ENCODE measurements at places on chromosomes 11 and 22.

DNA sequence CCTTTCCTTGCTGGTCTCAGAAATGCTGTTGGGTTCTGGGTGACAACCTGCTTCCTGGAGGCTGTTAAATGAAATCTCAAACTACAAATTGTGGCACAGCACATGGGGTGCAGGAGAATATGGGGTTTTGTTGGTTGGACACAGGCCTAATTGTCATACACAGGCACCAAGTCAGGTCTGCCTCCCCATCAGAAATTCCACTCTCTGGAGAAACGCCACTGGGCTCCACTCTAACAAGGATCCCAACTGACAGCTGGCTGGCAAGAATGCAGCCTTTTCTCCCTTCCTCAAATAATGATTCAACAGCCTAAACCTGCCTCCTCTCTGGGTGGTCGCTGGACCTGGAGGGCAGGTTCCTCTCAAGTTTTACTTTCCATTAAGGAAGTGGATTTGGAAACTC, 177.8 kb upstream of the NARS2 start:
- DNase-seq = no peak

- DNase-seq = no peak
Observed at GRCh38 chr11:6862961-6863360, at the start of gene OR10A2. Gene OR10A2, plus strand, starts transcription at chr11:6863057. Its CDS starts 6,698 bp downstream, at chr11:6869755.

DNA sequence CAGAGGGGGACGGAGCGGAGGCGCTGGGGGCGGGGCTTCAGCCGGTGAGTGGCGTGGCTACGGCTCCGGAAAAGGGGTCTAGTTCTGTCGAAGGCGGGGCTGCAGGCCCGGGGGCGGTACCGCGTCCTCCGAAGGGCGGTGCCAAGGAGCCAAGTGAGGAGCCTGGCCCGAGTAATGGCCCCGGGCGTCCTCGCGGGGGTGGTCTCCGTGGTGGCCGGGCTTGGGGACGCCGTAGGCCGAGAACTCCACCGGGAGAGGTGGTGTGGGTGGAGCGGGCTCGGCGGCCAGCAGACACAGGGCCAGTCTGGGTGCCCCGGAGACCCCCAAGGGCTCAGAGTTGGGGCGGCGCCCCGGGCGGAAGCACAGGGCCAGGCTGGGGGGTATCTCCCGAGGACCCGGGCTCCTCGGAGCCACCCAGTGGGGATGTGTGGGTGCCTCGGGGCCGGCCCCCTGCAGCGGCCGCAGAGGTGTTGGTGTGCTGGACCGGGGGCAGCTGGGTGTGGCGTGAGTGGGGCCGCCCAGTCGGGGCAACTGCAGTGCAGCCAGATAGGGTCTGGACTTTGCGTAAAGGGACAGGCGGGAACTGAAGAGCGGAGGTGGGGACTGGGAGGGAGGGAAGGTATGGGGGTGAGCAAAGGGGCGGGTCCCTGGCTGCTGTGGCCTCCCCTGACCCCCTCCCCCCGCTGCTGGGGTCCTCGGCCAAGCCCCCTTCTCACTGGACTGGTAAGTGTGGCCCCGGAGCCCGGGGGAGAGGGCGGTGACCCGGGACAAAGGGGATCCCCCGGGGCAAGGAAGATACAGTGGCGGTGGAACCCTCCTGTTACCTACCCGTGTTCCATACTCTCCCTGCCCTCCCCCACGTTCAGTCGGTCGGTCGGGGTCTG, 838 bp downstream of the FKBP2 start:
- DNase-seq = peak; percentile 77

DNA sequence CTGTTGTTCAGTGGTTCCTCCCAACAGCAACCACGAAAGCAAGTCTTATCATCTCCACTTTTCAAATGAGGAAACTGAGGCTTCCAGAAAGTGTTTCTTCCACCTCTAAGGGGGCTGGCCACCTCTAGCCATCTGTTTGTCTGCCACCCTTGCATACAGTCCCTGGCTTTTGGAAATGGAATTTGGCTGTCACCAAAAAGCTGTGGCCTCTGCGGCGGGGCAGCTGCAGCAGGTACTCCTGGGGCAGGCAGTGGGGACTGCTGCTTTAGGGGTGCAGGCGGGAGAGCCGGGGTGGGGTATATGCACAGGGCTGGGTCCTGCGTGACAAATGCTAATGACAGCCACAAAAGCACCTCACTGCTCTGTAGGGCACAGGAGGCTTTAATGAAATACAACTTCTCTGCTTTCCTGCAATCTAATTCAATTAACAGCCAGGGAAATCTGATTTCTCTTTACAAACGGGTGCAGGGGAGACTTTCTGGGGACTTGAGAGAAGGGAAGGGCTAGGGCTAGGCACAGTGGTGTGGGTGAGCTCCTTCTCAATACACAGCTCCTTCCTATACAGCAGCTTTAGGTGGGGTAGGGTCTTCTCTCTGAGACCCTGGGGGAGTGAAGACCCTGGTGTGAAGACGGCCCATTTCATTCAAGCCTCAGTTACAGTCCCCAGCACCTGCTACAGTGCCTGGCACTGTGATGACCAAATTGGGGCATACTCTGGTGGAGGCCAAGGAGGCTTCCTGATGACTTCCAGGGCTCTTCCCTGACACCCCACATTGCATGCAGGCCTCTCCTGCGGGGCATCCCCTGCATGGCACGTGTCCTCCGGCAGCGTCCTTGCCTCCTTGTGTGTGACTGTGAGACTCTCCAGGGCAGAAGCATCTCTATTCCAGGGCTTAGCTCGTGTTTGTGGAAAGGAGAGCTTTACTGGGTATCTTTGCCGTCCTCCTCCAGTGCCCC, 161.6 kb downstream of the CEP164 start:
- DNase-seq = no peak

DNA sequence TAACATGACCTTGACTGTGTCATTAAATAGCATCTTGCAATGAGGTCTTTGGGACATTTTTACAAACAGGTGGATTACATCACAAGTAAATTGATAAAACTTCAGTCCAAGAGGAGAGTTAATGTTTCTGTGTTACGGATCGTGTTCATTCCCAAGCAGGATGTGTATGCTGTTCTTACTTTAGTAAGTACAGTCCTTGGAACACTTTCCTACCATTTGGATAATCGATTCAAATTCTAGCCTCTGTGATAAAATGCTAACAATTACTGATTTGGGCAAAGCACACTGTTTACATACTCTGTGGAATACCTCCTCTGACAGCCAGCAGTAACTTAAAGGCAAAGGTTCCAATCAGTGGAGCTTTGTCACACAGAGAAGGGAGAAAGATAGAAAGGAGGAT, 351.7 kb downstream of the FAT3 start:
- no peak for DNase-seq

DNA sequence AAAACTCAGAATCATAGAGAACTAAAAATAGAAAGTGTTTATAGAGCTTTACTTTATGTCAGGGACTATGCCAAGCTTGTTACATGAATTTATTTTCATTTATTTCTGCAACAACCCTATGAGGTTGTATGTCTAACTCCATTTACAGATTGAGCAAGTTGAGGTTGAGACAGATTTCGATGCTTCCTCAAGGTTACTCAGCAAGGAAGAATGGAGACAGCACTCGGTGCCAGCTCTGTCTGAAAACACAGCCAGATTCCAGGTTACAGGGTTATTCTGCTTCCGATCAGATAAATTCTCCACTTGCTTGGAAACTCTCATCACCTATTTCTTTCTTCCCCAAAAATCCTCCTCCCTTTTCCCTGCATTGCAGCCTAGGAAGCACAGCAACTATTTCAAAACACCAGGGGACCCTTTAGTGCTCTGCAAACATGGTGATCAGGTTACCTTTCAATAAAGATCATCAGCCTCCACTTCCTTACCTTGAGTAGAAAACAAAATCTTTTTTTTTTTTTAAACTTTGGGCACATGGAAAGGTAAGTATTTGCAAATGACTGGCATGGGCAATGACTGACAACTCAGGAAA, 7.0 kb downstream of the MMP3 start:
- DNase-seq = no peak

DNA sequence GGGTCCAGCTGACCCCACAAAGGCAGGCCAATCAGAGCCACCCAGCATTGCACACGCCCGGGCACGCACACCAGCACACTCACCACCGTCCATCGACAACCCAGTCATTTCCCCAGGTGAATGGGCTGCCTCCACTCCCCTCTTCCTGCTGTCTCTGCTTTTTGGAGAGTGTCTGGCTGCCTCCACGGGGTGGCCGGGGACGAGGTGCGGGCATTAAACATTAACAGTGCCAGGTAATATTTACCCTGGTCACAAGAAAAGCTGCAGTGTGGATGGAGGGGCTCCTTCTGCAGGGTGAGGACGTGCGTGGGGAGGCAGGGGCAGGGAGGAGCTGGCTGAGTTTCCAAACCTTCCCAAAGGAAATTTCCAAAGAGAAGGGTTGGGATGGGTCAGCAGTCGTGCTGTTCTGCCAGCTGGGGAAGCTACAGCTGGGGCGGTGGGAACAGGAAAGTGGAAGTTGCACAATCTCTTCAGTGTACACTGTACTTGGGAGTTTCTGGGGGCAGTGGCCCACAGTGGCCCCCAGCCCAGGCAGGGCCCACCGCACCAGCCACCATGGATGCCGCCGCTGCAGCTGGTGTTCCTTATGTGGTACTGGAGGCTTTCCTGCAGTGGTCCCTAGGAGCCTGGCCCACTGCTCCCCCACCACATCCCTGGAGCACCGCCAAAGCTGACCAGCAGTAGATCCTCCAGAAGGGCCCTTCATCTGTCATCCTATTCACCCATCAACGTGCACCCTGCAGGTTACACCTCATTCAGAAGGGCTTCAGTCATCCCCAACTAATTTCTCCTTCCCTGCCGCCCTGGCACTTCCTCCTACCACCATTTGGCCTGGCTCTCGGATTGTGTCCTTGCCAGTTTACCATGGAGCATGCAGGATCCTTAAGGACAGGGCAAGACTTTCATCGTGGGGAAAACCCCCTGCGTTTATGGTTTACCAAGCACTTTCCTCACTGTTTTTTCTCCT, at the start of gene FXYD2:
Gene FXYD2 (minus strand): TSS at position 174 of the 967 bp plus-strand sequence. CDS start 66 bp downstream, at position 108.
- no peak for DNase-seq

GRCh38 chr11:10622108-10622507, 53.6 kb upstream of the LYVE1 start:
- DNase-seq = no peak

DNA sequence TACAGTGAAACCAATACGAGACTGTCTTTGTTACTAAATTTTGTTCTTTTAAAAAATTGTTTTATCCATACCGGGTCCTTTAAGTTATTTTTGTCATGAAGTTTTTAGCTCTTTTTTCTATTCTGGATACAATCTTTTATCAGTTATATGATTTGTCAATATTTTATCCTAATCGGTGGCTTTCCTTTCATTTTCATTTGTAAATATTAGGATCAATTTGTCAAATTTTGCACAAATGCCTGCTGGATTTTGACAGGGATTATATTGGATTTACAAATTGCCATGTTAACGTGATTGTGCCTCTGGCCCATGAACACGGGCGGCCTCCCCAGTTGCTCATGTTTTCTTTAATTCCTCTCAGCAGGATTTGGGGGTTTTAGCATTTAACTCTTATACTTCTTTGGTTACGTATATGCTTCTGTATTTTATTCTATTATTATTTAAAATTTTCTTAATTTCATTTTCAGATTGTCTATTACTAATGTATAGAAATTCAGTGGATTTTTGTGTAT, 20.7 kb upstream of the KRTAP5-6 start:
- DNase-seq = no peak

DNA sequence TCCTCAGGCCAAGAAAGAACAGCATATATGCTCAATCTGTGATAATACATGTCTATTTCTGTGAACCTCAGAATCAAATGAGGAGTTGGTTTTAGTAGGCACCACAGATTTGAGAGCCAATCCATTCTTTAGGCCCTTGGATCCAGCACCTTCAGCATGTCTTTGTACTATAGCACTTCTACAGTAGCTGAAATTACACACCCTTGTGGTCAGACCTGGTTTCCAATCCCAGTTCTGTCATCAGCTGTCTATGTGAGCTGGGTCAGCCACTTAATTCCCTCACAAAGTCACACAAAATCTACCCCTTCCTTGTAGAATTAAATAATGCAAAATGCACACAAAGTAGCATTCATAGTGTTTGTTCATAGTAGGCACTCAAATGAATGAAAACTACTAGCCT, 381.3 kb upstream of the LARGE1 start:
- no peak for DNase-seq

GRCh38 chr22:45678961-45679912, 7.6 kb downstream of the ATXN10 start:
- no peak for DNase-seq

DNA sequence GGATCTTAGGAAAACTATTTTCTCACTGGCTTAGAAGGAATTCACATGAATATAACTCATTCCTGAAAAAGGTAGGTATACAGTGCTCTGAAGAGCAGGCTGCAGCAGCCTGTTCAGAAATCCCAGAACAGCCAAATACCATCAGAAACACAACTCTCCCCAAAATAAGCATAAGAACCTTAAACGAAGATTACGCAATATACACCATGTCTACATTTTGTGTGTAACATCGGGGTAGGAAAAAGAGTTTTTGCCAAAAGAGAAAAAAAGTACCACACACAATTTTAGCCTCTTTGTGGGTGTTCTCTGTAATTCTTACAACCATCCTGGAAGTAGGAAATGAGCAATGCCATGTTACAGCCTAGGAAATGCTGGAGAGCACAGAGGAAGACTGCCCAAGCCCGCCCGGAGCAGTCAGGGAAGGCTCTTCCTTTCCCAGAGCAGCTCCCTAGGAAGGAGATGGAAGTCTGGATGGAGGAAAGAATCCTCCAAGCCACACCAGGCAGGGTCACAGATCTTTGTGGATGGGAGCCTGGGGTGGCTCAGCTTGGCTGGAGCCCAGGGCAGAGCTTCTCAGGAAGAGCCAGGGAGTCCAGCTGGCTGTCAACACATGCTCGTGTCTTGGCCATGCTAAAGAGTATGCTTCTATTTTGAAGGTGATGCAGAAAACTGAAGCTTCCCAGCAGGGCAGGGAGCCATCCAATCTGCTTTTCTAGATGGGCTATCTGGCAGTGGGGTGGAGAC, 49.7 kb upstream of the ARFGAP3 start:
- no peak for DNase-seq

DNA sequence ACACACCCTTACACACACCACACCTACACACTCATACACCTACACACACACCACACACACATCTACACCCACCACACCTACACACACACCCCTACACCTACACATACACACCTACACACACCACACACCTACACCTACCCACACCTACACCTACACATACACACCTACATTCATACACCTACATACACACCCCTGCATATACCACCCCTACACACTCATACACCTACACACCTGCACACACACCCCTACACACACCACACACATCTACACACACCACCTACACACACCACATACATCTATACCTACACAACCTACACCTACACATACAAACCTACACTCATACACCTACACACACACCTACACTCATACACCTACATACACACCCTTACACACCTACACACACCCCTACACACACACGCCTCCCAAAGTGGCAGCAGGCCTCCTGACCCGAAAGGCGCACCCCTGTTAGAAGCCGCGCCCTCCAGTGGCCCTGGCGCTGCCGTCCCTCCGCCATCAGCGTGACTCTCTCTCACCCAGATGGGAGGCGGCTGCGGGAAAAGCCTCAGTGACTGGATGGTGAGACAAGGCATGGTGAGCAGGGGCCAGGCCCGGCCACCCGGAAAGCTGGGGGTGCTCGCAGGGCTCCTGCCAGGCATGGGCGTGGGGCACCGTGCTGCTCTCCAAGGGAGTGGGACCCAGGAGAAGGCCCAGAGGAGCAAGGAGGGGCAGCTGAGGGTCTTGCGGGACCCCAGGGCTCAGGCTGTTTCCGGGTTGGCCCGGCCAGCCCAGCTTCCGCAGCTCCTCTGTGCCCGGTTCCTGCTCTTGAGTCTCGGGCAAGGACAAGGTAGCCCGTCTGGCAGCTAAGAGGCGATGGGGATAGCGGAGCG, 37.0 kb upstream of the HMOX1 start:
- no peak for DNase-seq

Data from erythroblast (primary cell).